Cardiac septum (tissue), 1 donor: ENCODE measurements at places on chromosomes 2 and 18.

DNA sequence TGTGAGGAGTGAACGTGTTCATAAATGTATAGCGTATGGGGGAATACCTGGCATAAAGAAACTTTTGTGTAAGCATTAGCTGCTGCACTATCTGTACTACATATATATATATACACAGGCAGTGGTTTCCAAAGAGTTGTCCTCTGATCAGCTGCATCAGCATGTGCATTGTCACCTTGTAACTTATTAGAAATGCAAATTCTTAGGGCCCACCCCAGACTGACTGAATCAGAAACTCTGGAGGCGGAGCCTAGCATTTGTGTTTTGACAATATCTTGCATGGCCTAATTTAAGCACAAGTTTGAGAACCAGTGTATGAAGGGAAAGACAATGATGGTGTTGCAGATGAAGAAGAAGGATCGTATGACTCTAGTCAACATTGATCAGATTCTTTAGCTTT is 299.5 kb downstream of the CCDC102B start:
- DNase-seq: no peak

DNA sequence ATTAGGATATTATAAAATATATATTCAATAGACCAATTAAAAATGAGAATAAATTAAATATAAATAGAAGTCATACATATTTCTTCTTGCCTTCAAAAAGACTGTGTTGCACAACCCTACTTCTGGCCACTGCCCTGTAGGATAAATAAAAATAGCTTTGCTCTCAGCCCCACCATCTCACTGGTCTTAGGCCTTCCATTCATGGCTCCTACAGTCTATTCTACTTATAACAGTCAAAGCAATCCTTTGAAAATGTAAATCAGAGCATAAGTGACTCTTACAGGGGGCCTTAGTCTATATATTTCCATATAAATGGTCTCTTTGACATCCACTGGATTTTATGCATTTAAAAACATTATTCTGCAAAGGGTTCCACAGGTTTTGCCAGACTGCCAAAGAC is 72.9 kb downstream of the KLF7 start:
- no peak for DNase-seq

GRCh38 chr2:55169359-55169758 is 62.7 kb downstream of the CLHC1 start:
- DNase-seq: no peak

- peak; percentile 71 for DNase-seq
Observed at GRCh38 chr2:232321156-232321816, 57.3 kb upstream of the ALPP start.

- no peak for DNase-seq
Observed at GRCh38 chr2:239774933-239775622, 250.1 kb downstream of the NDUFA10 start.

- no peak for DNase-seq
Observed at GRCh38 chr18:57026316-57026715, 120.6 kb upstream of the BOD1L2 start.

GRCh38 chr2:152858594-152859265 is 140.3 kb downstream of the ARL6IP6 start:
- DNase-seq: no peak

GRCh38 chr18:44732238-44732563 is 51.5 kb downstream of the SETBP1 start:
- DNase-seq: no peak

GRCh38 chr2:179952658-179953057 is 54.4 kb downstream of the CWC22 start:
- no peak for DNase-seq

GRCh38 chr2:26696351-26696816 is 3.9 kb downstream of the KCNK3 start:
- DNase-seq: no peak

DNA sequence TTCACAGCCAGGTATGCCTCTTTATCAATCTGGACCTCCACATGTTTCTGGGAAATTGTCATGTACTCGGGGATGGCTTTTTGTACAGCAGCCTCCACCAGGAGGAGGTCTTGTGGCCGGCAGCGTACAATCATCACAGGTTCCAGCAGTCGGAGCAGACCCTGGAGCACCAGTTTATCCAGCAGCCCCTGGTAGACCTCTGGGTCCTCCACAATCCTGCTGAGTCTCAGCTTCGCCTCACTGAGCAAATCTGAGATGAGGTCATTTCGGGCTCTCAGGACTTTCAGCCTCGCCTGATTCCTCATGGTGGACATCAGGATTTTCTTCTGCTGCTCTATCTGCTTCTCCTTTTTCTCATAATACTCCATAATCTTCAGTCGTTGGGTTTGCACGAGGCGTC is 32.8 kb downstream of the TMEM247 start:
- DNase-seq: no peak

DNA sequence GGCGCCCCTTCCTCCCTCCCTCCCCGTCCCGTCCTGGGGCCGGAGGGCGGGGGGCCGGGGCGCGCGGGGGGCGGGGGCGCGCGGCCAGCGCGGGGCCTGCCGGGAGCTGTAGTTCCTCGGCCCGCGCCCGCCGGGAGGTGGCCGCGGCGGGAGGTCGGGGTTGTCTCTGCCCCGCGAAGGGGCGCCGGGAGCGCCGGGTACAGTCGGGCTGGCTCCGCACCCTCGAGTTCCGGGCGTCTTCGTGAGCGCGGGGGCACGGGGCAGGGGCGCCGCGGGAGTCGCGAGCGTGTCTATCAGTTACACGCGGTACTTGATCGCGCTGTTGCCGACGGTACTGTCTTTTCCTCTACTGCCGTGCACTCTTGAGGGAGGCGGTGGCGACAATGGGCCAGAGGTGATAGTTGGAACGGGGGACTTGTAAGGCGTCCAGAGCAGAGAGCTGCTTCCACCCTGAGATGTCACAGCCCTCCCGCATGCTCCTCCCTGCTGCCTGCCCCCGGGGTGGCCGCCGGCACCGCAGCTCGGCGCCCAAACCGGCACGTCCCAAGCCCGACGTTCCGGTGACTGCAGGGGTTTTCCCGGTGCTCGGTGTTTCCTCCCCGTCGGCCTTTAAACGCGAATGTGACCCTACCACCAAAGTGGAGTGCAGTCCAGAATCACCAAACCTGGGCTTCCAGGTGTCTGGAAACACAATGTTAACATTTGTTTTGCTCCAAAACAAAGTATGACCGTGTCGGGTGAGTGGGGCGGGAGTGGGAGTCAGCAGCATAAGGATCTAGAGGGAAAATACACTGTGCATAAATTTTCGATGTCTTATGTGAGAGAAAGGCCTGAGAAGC is at the start of gene PRKD3:
TSS of gene PRKD3 (minus strand) at position 48 of the 839 bp plus-strand sequence. CDS start 8,309 bp downstream, outside the sequence.
- peak; percentile 77 for DNase-seq

- no peak for DNase-seq
Observed at GRCh38 chr2:97671526-97671925, 2.0 kb downstream of the C2orf92 start.

- peak; percentile 33 for DNase-seq
Observed at GRCh38 chr2:26532301-26533250, 54.7 kb upstream of the OTOF start.

DNA sequence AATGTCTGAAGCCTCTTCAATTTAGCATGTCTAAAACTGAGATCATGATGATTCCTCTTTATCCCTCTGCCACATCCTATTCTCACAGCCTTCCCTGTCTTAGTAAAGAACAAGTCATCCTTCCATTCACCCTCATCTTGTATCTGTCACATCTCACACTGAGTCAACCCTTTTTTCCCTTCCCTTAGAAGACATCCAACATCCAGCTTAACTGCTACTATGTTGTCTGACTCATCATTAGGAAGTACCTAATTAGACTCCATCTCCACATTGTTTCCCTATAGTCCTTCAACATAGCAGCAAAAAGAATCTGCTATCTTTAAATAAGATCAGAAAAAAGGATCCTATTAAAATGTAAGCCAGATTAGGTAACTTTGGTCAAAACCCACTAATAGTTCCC is 85.2 kb upstream of the GRB14 start:
- no peak for DNase-seq

DNA sequence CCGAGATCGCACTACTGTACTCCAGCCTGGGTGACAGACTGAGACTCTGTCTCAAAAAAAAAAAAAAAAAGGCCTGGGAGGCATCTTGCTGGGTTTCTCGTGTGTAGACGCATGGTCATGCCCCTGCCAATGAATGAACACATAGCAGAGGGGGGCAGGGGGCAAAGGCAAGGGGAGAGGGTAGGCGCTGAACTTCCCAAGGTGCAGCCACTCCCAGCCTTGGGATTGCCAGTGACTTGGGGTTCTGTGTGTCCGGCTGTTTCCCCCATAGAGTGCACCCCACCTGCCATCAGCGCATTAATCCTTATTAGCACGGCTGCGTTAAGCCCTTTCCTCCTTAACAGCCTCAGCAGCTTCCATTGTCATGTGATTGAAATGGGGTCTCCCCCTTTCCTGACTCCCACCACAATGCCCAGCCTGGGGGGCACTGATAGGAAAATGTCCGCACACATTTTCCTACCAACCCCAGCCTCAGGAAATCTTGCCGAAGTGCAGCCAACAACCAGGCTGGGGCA is 225.8 kb downstream of the CELF4 start:
- DNase-seq: no peak

DNA sequence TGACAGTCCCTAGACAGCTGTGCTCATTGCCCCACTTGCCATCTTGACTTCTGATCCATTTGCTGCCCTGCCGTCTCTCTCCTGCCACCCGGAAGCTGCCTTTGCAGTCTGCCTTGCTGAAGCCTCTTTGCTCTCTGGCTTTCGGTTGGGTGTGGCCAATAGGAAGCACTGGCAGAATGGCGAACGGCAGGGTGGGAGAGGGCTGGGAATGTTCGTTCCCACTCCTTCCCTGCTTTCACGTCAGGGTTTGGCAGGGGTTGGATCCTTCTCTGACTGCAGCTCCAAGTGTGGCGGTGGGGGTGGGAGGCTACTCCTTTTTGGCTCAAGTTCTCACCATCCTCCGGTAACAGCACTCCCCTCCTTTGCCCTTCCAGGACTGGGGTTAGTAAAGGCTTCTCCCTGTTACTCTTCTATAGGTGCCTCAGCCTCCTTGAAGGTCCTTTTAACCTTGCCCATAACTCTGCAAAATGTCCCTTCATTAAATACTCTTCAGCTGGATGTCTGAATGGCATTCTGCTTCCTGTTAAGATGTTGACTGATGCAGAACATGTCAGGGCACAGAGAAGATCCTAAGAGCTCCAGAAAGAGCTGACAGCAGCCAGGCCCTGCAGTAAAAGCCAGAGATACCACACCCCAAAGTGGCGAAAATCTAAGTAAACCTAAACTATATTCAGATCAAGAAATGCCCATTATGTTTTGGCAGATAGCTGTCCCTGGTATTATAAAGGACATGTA is 299.7 kb downstream of the CDCA7 start:
- DNase-seq: no peak

GRCh38 chr2:25788457-25788856 is 89.8 kb downstream of the ASXL2 start:
- DNase-seq: no peak

- DNase-seq: peak; percentile 87
Observed at GRCh38 chr18:13565228-13565627, 161.1 kb downstream of the FAM210A start.

DNA sequence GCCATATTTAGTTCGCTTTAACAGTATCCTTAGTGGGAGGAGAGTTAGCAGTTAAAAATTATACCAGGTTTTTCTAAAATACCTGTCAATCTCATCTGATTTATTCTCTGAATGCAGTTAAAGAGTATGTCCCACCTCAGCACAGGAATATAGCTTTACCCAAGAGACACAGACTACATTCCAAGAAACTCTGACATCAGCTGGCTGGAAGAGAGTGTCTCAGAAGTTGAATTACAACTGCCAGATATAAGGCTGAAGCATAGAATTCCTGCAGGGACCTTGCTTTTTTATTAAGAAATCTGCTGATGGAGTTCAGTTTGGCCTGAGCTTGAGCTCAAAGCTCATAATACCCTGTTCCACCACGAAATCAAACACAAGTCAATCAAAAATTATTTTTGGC is 25.4 kb upstream of the CNTNAP5 start:
- DNase-seq: no peak

DNA sequence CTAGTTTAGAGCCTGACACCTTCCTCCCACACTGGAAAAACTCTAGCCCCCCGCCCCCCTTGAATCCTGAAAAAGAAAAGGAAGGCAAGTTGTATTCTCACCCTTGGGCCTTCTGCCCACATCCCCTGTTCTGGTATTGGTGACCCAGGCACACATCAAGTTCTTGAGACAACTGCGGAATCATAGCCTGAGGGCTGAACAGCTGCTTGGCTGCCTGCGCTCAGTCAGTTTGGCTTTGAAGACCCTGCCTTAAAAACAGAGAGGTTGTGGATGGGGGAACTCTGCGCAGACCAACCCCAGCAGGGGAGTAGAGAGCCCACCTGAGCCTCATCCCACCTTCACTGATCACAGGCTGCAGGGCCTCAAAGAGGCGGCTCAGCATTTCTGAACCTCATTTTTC is 229.2 kb downstream of the ANAPC1 start:
- DNase-seq: no peak

DNA sequence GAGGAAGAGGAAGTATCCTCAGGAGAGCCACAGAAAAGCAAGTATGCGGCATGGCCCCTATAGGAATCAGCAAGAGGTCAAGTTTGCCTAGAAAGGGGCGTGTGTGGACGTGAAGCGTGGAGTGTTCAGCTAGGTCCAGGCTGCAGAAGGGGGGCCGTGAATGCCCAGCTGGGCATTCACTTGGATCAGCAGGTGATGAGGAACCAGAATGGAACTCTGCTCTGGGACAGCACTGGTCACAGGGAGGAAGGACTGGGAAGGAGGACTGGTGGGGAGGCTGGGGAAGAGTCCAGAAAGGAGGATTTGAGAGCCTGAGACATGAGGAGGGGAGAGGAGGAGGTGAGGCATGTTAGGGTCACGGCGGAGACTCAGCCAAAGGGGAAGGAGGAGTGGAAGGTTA is 19.8 kb downstream of the STAT1 start:
- DNase-seq: no peak

- DNase-seq: no peak
Observed at GRCh38 chr18:42578792-42579191, 536.7 kb downstream of the RIT2 start.

DNA sequence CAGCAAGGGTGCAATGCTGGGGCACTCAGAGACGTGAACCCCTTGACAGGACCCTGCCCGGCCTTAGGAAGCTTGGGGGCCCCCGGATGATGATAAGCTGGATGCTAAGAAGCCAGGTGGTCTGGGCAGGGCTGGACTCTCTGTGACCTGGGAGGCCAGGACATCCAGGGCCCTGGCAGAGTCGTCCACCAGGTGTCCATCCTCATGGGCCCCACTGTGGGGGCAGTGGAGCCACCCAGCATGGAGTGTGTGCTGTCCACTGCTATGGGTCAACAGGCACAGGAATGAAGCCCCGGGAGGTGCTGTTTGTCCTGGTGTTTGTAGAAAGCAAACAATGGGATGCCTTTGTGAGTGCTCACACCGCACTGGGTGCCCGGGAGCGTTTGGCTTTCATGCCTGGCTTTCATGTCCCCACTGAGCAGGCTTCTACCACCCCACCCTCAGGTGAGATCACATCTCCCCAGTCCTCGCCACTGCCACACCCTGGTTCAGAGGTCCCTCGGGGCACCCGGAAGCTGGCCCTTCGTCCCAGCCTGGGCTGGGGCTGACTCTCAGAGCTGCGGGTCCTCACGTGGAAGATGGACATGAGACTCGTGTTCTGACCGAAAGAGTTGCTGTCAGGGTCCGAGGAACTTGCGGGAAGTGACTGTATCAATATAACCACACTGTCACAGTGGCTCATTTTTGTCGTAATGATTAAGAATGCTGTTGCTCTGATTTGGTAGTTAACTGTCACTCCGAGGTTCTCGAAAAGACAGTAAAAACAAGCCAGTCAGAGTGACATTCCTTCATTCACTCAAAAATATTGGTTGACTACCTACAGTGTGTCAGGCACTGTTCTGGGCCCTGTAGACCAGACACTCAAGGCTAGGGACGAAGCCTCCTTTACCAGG is 53.3 kb downstream of the INHBB start:
- DNase-seq: peak; percentile 58
